ENCODE measurements at places on chromosomes 3 and 15.

- DNase-seq, result no peak
These were observed 4.0 kb downstream of the ULK3 start for GRCh38 chr15:74838746-74839525.

DNA sequence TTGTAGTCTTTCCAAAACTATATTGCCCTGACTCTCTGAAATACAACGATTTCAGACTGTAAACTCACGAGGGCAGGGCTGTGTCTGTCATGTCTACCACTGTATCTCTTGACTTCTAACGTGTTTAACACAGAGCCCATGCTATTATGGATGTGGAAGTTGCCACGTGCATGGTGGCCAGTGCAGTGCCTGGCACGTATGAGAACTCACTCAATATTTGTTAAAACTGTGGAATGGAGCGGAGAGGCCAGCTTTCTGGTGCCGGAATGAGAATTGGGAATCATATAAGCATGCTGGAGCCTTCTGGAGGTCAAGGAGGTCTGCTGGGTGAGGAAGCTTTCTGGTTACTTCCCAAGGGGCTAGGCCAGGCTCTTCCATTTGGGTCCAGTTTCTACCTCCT lies 220.6 kb upstream of the LYSMD4 start:
- no peak for DNase-seq

- DNase-seq, result no peak
These were observed 1256.5 kb downstream of the SI start for GRCh38 chr3:163821841-163822240.

DNA sequence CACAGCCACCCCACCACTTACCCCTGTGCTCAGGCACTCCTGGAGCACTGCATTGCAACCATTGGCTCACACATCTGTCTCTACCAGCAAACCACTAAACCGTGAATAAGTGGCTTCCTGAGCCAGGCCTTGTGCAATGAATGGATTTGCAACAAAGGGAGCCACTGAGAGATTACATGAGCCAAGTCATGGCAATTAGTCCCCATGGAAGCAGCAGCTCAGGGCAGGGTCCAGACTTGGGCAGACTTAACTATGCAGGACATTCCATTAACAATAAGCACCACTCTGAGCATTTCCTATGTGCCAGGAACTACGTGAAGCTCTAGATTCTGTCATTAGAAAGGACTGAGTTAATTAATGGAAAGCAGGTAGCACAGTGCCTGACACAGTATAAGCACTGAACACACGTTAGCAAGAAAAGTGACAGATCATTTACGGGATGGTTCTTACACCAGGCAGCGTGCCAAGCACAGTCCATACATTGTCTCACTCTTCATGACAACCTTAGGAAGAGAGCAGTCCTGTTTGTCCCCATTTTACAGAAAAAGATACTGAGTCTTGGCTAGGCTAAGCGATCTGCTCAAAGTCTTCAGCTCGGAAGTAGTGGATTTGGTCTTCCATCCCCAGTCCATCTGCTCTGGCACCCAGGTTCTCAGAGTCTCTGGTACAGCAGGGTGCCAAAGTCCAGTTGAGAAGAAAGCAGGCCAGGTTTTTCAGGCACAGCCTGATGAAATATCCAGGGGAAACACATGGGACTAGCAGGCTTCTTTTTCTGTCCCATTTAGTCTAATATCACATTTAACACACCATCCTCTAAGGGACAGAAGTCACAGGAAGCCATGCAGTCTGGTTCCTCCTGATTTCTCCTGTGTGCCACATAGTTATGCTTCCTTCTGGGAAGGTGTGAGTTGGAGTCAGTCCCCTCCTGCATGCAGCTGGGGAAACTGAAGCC lies 44.1 kb downstream of the LIPC start:
- DNase-seq, result peak; percentile 62

- DNase-seq, result no peak
These were observed 56.0 kb downstream of the KLF13 start for GRCh38 chr15:31382713-31383045.

- no peak for DNase-seq
These were observed 39.6 kb downstream of the VGLL3 start for GRCh38 chr3:86951322-86951721.

GRCh38 chr3:30502742-30503073 lies 103.7 kb upstream of the TGFBR2 start:
- no peak for DNase-seq

DNA sequence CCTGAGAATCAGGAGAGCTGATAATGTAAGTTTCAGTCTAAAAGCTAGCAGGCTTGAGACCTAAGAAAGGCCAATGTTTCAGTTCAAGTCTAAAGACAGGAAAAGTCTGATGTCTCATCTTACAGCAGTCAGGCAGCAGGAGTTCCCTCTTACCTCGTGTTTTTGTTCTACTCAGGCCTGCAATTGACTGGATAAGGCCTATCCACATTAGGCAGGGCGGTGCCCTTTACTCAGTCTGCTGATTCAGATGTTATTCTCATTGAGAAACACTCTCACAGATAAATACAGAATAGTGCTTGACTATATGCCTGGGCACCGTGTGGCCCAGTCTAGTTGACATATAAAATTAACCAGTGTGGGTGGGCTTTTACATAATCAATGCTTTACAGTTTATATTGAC lies 122.4 kb downstream of the NR1D2 start:
- no peak for DNase-seq

DNA sequence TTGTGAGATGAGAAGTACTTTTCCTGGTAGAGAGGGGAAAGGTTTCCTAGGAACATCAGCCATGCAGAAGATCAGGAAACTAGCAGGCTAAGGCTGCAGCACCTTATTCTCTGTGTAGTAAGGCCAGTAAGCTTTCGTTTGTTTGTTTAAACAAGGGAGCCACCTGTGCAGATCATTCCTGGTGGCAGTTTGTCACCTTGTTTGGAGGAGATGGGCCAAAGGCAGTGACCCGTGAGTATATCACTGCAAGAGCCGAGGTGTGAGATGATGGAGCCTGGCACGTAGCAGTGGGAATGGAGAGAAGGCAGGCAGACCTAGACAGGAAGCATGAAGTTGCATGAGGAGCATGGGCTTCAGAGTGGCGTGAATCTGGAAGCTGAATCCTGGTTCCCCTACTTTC lies 19.6 kb downstream of the ATG7 start:
- DNase-seq, result no peak

DNA sequence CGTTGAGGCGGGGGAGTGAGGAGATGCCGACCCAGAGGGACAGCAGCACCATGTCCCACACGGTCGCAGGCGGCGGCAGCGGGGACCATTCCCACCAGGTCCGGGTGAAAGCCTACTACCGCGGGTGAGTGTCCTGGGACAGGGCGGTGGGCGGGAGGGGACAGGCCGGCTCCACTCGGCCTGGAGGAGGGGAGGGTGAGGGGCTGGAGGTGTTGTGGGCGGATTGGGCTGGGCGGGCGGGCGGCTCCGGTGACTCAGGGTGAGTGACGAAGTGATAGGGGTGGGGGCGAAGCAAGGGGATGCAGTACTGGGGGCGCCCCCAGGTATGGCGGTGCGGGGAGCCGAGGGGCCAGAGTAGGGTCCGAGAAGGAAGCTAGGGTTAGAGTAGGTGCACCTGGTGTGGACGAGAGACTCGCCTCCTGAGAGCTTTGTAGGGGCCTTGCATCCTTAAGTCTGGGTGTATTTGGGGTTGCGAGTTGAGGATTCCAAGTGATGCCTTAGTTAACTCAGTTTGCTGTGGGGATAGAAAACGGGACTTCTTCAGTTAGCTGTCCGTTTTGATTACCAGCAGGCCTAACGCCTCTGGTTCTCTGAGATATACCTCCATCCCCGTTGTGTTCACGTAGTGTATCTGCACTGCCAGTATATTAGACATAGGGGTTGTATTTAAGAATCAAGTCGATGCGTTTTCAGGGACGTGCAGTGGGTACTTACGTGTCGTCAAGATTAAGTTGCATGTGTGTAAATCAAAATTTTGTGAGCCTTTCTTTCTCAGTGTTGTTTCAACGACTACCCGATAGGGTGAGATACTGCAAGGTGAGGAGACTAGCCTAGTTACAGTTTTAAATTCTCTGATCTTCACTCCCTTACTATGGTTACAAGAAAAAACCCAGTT lies 670 bp downstream of the PRKCI start:
- peak; percentile 26 for DNase-seq

DNA sequence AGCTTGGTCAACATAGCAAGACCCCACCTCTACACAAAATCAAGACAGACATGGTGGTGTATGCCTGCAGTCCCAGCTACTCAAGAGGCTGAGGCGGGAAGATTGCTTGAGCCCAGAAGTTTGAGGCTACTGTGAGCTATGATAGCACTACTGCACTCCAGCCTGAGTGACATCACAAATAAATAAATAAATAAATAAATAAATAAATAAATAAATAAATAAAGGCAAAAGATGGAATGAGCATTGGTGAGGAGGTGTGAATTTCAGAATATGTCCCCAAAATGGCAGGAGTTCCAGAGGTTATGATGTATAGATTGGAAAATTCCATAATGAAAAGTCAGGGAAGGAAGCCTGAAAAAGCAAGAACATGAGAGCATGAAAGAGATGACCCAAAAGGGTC lies 249.9 kb downstream of the MEX3B start:
- DNase-seq, result no peak

GRCh38 chr3:97439373-97439772 lies 325.2 kb upstream of the ARL6 start:
- DNase-seq, result no peak

GRCh38 chr15:100596792-100597191 lies 5.2 kb downstream of the LINS1 start:
- no peak for DNase-seq

GRCh38 chr3:112640930-112641801 lies at the start of gene CCDC80:
TSS of gene CCDC80 (minus strand) at chr3:112641143. CDS start at chr3:112639905, 1,238 bp downstream.
- no peak for DNase-seq

DNA sequence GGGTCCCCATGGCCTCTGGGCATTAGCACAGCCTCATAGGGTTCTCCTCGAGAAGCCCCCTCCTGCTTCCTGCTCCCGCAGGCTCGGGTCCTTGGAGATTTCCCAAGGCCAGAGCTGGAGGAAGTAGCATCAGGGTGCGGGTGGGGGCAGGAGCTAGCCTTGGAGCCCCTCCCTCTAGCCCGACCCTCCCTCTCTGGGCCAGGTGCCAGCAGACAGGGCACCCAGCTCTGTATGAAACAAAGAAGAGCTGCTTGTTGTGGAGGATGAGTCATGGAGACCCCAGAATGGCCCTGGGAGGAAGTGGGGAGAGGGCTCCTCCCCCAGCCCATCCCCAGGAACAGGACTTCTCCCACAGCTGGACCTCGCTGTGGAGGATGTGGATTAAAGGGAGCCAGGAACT lies 29.2 kb downstream of the EPHB3 start:
- DNase-seq, result no peak

- DNase-seq, result no peak
These were observed 756 bp downstream of the CLPX start for GRCh38 chr15:65184305-65184867.

DNA sequence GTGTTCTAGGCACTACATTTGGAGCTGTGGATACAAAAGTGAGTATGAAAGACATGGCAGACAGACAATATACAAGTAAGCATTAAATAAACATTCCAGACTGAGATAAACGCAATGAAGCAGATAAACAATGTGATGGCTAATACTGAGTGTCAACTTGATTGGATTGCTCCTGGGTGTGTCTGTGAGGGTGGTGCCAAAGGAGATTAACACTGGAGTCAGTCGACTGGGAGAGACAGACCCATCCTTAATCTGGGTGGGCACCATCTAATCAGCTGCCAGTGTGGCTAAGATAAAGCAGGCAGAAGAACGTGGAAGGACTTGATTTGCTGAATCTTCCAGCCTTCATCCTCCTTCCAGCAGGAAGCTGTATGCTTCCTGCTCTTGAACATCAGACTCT lies 77.2 kb downstream of the CADPS start:
- DNase-seq, result no peak

GRCh38 chr3:16658925-16659793 lies 53.9 kb upstream of the DAZL start:
- no peak for DNase-seq

GRCh38 chr15:85750319-85751290 lies 44.1 kb downstream of the KLHL25 start:
- DNase-seq, result no peak
